Spinal cord (tissue), 10 donors: ENCODE measurements at places on chromosomes 1 and 21. TPM values are rescaled to one million over a fixed set of nuclear protein-coding genes. Genes with fewer than 3 reads are reported as not detected.

GRCh38 chr1:2014741-2015735 lies 4.1 kb upstream of the GABRD start:
- no peak overlapping the region for H3K4me3 ChIP-seq
- peak; percentile 24 for DNase-seq
- H3K4me1 ChIP-seq, result peaks cover 11% of the 10 kb centered on the region
- no peaks in the 10 kb centered on the region for H3K36me3 ChIP-seq

GRCh38 chr1:180182643-180183311 lies 28.1 kb downstream of the QSOX1 start:
- H3K27ac ChIP-seq, result peak overlapping the region; percentile 2
- peaks cover 34% of the 10 kb centered on the region for H3K4me1 ChIP-seq
- no peak for DNase-seq
- peaks cover 9% of the 10 kb centered on the region for H3K27me3 ChIP-seq

- no peak overlapping the region for H3K4me3 ChIP-seq
- no peaks in the 10 kb centered on the region for H3K4me1 ChIP-seq
- no peaks in the 10 kb centered on the region for H3K36me3 ChIP-seq
Measured at GRCh38 chr1:219060798-219061197, 112.9 kb upstream of the LYPLAL1 start.

GRCh38 chr1:236345728-236346127 lies 48.4 kb upstream of the EDARADD start:
- H3K4me3 ChIP-seq, result no peak overlapping the region
- no peak for DNase-seq
- no peaks in the 10 kb centered on the region for H3K36me3 ChIP-seq
- no peak overlapping the region for H3K27ac ChIP-seq
- no peaks in the 10 kb centered on the region for H3K27me3 ChIP-seq

GRCh38 chr21:43812139-43812821 lies 22.9 kb downstream of the RRP1 start:
- no peaks in the 10 kb centered on the region for H3K27me3 ChIP-seq
- DNase-seq, result no peak
- peaks cover 42% of the 10 kb centered on the region for H3K36me3 ChIP-seq
- H3K4me1 ChIP-seq, result peaks cover 40% of the 10 kb centered on the region
- H3K4me3 ChIP-seq, result no peak overlapping the region

GRCh38 chr1:203379825-203380224 lies 28.9 kb upstream of the FMOD start:
- no peaks in the 10 kb centered on the region for H3K27me3 ChIP-seq
- no peaks in the 10 kb centered on the region for H3K36me3 ChIP-seq
- no peaks in the 10 kb centered on the region for H3K4me1 ChIP-seq
- H3K4me3 ChIP-seq, result no peak overlapping the region
- no peak for DNase-seq

DNA sequence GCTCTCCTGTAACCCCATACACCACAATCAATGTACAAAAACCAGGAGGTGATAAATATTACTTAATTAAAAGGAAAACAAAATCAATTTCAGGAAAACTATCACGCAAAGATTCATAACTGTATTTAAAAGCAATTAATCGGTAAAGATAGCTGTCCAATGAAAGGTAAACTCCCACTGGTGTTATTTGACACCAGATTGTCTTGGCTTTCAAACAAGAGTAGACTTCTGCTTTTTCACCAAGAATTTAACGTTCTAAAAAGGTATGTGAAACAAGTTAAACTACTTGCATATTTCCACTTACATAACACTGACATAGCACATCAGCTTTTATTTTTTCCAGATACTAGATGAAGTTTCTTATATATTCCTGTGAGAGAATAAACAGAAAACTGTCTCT lies 3.5 kb downstream of the PLPP3 start:
- H3K36me3 ChIP-seq, result no peaks in the 10 kb centered on the region
- H3K27ac ChIP-seq, result peak overlapping the region; percentile 44
- H3K4me3 ChIP-seq, result peak overlapping the region; percentile 83
- H3K27me3 ChIP-seq, result no peaks in the 10 kb centered on the region
- DNase-seq, result no peak

- H3K27me3 ChIP-seq, result no peaks in the 10 kb centered on the region
- DNase-seq, result no peak
- H3K36me3 ChIP-seq, result no peaks in the 10 kb centered on the region
- H3K27ac ChIP-seq, result no peak overlapping the region
Measured at GRCh38 chr1:193339401-193339800, 153.0 kb upstream of the B3GALT2 start.

Gene TCHH
- 0.48 TPM for polyA plus RNA-seq

Gene NVL
- polyA plus RNA-seq, result 31.4 TPM

Gene HCN3
- polyA plus RNA-seq, result 36.0 TPM

DNA sequence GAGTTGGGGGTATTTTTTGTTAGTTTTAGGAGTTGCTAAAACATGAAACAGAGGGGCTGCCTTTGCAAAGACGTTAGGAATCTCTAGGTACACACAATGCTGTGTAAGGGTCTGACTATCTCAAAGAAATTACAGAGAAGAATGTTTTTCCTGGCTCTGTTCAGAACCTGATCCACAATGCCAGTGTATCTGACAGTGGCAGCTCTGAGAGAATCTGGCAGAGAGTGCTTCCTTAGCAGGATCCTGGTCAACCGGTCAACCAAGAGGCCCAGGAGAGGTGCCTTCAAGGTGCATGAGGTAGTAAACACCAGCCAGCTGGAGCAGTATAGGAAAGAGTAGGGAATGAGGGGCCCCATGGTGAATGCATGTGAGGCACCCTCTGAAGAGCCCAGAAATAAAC lies 40.9 kb upstream of the RGS1 start:
- H3K36me3 ChIP-seq, result no peaks in the 10 kb centered on the region
- H3K27ac ChIP-seq, result no peak overlapping the region
- H3K27me3 ChIP-seq, result no peaks in the 10 kb centered on the region
- H3K4me1 ChIP-seq, result no peaks in the 10 kb centered on the region
- H3K4me3 ChIP-seq, result no peak overlapping the region

DNA sequence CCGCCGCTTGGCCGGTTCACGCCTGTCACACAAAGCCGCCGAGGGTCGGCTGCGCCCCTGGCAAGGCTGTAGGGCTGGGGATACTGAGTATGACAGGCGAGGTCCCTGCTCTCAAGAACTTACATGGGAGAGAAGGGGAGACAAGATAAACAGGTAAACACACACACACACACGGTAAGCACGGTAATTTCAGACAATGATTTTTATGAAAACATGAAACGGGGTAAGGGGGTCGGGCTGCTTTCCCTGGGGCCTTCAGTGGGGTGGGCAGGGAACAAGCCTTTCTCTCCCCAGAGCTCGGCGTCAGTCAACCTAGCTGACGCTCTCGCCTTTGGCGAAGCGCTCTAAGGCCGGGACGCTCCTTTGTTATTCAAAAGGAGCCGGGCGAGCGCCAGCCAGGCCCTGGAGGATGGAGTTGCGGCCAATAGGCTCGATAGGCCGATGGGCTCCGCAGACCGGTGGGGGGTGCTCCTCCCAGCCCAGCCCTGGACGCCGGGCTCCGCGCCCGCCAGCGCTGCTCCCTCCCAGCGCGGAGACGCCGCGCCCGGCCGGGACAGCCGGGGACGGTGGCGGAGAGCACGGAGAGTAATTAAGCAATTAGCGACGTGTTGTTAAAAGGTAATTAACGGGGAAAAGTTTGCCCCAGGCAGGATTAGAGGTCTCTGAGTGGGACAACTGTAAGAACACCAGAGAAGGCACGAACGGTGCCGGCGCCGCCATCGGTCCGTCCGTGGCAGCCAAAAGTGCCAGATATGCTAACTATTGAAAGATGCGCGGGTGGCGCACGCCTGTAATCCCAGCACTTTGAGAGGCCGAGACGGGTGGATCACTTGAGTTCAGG lies 950 bp upstream of the INKA2 start:
- peaks cover 7% of the 10 kb centered on the region for H3K27me3 ChIP-seq
- DNase-seq, result no peak
- peak overlapping the region; percentile 80 for H3K27ac ChIP-seq
- H3K4me1 ChIP-seq, result peaks cover 53% of the 10 kb centered on the region

Gene TMPRSS3
- 0.08 TPM for polyA plus RNA-seq

GRCh38 chr1:31937300-31938183 lies 626 bp downstream of the PTP4A2 start:
- no peak for DNase-seq
- H3K4me1 ChIP-seq, result peaks cover 17% of the 10 kb centered on the region
- H3K27ac ChIP-seq, result peak overlapping the region; percentile 80
- no peaks in the 10 kb centered on the region for H3K27me3 ChIP-seq
- no peaks in the 10 kb centered on the region for H3K36me3 ChIP-seq

Gene MYBPH
- polyA plus RNA-seq, result 0.35 TPM

- no peaks in the 10 kb centered on the region for H3K36me3 ChIP-seq
- no peak overlapping the region for H3K4me3 ChIP-seq
- H3K27ac ChIP-seq, result no peak overlapping the region
- no peak for DNase-seq
- no peaks in the 10 kb centered on the region for H3K27me3 ChIP-seq
Measured at GRCh38 chr1:248376916-248377315, 1.4 kb downstream of the OR2T6 start.

- H3K27ac ChIP-seq, result no peak overlapping the region
- DNase-seq, result no peak
- H3K27me3 ChIP-seq, result peaks cover 4% of the 10 kb centered on the region
- peaks cover 3% of the 10 kb centered on the region for H3K4me1 ChIP-seq
- no peak overlapping the region for H3K4me3 ChIP-seq
Measured at GRCh38 chr1:30677471-30677870, 45.9 kb downstream of the MATN1 start.

- H3K36me3 ChIP-seq, result peaks cover 92% of the 10 kb centered on the region
- no peaks in the 10 kb centered on the region for H3K27me3 ChIP-seq
- no peak overlapping the region for H3K27ac ChIP-seq
- H3K4me3 ChIP-seq, result no peak overlapping the region
- no peak for DNase-seq
- H3K4me1 ChIP-seq, result peaks cover 19% of the 10 kb centered on the region
Measured at GRCh38 chr1:17639703-17640340, 100.3 kb downstream of the ARHGEF10L start.

- H3K36me3 ChIP-seq, result no peaks in the 10 kb centered on the region
- H3K4me3 ChIP-seq, result no peak overlapping the region
- no peak overlapping the region for H3K27ac ChIP-seq
- no peak for DNase-seq
- no peaks in the 10 kb centered on the region for H3K4me1 ChIP-seq
Measured at GRCh38 chr1:178798232-178798861, 72.5 kb downstream of the ANGPTL1 start.
